NCI-H446 treated with DMSO at 0.1 percent for 48 hours (cell line): ENCODE measurements at places on chromosomes 1 and 21.

- no peak for DNase-seq
These were observed 30.5 kb downstream of the TP53BP2 start for GRCh38 chr1:223815020-223815853.

DNA sequence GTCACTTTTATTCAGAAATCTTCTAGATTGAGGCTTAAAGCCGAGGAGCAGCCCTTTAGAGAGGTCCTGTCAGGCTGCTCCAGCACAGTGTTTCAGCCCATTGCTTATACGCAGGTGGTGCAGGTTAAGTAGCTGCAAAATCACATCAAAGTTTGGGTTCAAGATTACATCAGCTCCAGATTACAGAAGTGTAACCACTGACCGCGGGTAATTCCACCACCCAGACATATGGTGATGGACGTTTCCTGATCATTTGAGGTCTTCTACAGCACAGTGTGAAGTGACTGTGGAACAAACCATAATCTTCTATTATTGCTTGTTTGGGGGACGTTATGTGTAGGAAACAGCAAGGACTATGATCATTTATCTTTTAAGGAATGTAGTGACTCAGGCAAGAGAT is 11.8 kb downstream of the C1orf115 start:
- DNase-seq = no peak

- DNase-seq = no peak
These were observed 31.0 kb downstream of the FBXO42 start for GRCh38 chr1:16321176-16321867.

DNA sequence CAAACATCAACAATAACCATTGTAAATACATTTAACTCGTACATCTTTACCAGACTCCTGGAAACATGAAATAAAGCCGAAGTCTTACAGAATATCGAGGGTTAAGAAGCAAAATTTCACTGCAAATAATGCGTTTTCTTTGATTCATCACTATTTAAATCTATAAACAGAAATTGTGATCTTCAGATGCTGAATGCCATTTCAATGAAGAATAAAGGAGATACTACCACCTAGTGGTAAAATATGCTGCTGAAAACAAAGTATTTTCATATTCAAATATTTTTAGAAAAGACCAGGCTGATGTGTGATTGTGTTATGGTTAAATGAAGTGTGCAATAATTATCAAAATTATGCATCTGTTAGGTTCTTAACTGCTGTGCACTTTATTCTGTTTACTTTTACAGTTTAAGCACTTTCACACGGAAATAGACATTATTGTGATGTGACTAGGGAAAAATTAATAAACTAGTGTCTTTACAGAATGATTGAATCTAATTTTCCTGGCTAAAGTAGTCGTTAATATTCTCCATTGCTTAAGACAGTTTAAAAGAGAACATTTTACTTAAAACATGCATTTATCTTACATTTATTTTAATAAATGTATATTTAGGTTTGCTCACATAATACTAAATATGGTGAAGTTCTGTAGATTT is 1093.1 kb downstream of the MRPL39 start:
- peak; percentile 48 for DNase-seq

DNA sequence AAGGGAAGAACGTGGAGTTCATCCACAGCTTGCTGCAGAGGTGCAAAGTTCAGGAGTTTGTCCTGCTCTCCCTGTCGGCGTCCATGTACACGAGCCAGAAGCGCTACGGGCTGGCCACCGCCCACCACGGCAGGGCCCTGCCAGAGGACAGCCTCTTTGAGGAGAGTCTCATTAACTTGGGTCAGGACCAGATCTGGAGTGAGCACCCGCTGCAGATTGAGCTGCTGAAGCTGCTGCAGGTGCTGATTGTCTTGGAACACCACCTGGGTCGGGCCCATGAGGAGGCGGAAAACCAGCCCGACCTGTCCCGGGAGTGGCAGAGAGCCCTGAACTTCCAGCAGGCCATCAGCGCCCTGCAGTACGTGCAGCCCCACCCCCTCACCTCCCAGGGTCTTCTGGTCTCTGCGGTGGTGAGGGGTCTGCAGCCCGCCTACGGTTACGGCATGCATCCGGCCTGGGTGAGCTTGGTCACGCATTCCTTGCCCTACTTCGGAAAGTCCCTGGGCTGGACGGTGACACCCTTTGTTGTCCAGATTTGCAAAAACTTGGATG is 73.8 kb upstream of the MORC3 start:
- no peak for DNase-seq
